OCI-LY7 (cell line): ENCODE measurements at places on chromosomes 13 and 19. TPM values are rescaled to one million over a fixed set of nuclear protein-coding genes. Genes with fewer than 3 reads are reported as not detected.

DNA sequence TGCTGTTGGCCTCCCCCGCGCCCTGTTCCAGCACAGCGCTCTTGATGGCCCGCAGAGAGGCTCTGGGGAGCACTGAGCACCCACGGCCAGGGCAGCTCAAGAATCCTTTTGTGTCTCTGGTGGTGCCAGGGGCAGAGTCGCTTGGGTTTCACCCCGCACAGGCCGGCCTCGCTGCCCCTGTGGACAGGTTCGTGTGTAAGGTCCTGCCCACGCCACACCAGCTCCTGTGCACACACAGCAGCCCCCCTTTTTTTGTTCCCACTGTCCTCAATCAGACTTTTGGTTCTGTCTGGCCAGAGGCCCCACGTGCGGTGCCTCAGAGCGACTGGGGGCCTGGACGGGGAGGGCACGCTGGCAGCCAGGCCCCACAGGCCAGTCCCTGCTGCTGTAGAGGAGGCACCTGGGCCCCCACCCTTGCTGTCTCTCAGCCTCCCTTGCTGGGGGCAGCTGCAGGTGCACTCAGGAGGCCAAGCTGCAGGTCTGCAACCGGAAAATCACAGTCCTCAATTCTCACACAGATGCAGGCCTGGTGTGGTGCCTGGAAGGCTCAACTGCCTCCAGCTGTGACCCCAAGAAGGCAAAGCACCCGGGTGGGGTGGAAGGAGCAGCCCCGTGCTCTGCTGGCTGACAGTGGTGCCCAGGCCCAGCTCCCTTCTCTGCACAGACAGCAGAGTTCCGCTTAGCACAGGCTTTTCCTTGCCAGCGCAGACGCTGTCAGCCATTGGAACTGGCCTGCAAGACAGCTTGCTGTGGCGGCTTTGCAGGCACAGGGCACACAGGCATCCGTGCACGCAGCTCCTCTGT lies 12.6 kb upstream of the F7 start:
- DNase-seq: no peak

GRCh38 chr13:28597641-28598040 lies 61.3 kb upstream of the POMP start:
- no peak for DNase-seq

GRCh38 chr19:3059653-3060052 lies 2.6 kb downstream of the TLE5 start:
- no peak for DNase-seq

DNA sequence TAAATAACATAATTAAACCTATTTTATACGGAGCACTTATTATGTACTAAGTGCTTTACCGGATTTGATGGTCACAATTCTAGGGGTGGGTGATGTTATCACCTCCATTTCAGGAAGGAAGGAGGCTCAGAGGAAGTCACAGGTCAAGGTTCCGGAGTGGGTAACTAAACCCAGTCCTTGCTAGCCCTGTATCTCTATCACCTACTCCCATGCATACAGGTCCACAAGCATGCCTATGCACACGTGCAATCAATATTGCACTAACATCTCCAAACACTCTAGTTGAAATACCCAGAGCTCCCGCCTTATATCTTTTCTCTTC lies 17.8 kb upstream of the FOSB start:
- no peak for DNase-seq

DNA sequence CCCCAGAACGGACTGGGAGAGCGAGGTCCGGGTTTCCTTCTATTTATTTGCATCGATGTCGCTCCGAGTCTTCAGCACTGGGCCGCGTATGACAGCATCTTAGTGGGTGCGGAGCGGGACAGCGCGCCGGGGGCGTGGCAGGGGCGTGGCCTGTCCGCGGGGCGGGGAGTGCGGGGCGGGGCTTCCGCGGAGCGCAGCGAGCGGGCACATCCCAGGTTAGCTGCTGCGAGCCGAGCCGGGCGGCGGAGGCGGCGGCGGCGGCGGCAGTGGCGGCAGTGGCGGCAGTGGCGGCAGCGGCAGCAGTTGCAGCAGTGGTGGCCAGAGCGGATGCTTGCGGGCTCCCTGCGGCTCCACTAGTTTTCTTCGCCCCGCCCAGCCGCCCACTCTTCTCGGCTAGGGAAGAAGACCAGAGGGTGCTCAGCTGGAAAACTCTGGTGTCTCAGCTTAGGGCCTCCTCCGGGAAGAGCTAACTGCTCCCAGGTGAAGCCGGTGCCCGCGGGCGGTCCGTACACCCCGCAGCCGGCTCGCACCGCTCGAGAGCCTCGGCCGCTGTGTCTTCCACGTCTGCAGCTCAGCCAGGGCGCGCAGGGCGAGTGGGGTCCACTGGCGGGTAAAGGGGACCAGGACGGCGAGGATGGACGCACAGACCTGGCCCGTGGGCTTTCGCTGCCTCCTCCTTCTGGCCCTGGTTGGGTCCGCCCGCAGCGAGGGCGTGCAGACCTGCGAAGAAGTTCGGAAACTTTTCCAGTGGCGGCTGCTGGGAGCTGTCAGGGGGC lies at the start of gene GPC5:
GPC5 (plus strand) TSS at position 209 of the 776 bp plus-strand sequence.
- DNase-seq: peak; percentile 86

- DNase-seq: peak; percentile 16
Measured at GRCh38 chr19:39599116-39599515, 3.2 kb upstream of the LGALS13 start.

- no peak for DNase-seq
Measured at GRCh38 chr13:104318121-104318520, 1251.9 kb upstream of the SLC10A2 start.

DNA sequence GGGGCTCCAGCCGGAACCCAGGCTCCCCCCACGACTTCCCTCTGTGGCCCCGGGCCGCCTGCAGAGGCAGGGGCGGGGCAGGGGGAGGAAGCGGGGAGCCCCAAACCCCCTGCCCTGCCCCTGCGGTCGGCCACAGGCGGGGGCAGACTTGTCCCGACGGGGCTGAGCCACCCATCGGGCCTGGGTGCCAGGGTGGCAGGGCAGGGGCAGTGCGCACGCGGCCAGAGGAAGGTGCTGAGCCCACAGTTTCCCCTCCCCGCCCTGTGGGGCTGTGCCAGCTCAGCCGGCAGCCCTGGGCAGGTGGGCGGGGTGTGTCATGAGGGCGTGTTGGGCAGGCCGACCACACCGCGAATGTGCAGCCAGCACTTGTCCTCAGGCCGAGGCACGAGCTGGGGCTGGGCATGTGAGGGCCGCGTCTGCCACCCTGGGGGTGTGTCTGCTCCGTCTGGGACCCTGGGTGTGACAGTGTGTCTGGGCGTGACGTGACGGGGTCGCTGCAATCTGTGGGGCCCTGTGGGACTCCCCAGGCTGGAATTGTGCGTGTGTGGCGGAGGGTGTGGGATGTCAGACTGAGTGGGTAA lies 17.7 kb downstream of the CCDC97 start:
- DNase-seq: peak; percentile 80

DNA sequence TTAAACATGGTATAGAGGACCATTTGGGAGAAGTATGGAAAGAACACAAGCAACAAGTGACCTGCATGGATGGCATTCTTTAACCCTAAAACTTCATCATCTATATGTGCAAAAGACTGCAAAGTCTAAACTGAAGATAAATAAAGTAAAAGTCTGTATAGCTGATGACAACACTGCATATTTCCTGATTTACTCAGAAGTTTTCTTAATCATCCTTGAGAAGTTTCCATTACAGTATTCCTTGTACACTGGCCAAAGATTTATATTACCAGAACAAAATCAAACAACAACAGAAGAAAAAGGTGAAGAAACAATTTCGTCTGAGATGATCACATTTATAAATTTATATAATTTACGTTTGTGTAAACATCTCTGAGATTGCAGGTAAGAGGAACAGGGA lies 805.7 kb downstream of the PCDH9 start:
- DNase-seq: no peak

- DNase-seq: no peak
Measured at GRCh38 chr13:46296921-46297320, 85.2 kb downstream of the LRRC63 start.

- no peak for DNase-seq
Measured at GRCh38 chr13:93502987-93503615, 276.5 kb downstream of the GPC6 start.

PLPPR2 gene
- 2.7 and 3.6 TPM in 2 replicates for total RNA-seq

TUBB4A gene
- 12.6 and 16.0 TPM in 2 replicates for total RNA-seq

TMEM150B gene
- total RNA-seq: not detected in 2 replicates

TEX101 gene
- not detected in 2 replicates for total RNA-seq

TMPRSS9 gene
- total RNA-seq: 0.28 TPM in 1 of 2 replicates, not detected in the other

C13orf42 gene
- not detected in 2 replicates for total RNA-seq
